A673 (cell line): ENCODE measurements at places on chromosomes 12 and 14. TPM values are rescaled to one million over a fixed set of nuclear protein-coding genes. Genes with fewer than 3 reads are reported as not detected.

GRCh38 chr12:107441665-107442300 is 243.8 kb upstream of the PWP1 start:
- H3K27ac ChIP-seq = peak overlapping the region; percentile 75
- peak; percentile 70 for DNase-seq
- H3K27me3 ChIP-seq = no peaks in the 10 kb centered on the region
- H3K4me3 ChIP-seq = peak overlapping the region; percentile 20
- H3K36me3 ChIP-seq = no peaks in the 10 kb centered on the region

DNA sequence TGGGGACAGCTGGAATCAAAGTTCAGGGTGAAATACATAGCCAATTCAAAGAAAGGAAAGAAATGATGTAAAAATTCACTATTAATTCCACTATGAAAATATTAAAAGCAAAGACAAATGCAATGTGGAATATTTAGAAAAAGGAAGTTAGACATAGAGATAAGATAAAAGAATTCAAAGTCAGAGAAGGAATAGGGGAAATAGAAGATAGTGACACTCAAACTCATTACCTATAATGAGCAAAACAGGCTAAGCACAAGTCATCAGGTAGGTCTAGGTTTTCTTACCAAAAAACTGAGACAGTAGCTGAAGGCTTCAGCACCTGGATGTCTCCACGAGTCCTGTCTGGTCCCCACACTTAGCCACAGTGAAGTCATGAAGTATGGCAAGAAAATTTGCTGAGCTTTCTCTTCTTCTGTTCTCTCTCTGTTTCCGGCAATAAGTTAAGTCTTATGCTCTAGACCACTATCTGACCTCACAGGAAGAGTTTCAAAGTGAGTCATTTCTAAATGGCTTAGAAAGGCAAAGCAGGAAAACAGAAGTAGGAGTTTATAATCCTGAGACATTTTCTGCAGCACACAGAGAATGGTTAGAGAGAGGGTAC is at the start of gene C3AR1:
C3AR1 (minus strand) TSS at position 369 of the 604 bp plus-strand sequence. CDS start 6,174 bp downstream, outside the sequence.
- peak within 1 kb of the TSS; percentile 15 for H3K27ac ChIP-seq
- no peaks in the 10 kb centered on the region for H3K36me3 ChIP-seq
- DNase-seq = peak; percentile 74
- no peak within 1 kb of the TSS for H3K4me3 ChIP-seq
- H3K4me1 ChIP-seq = no peaks in the 10 kb centered on the region

Gene FRMD6
- total RNA-seq = 22.0 and 27.6 TPM in 2 replicates

Gene NRIP2
- total RNA-seq = 0.28 and 0.39 TPM in 2 replicates

- H3K36me3 ChIP-seq = no peaks in the 10 kb centered on the region
- H3K27me3 ChIP-seq = no peaks in the 10 kb centered on the region
- H3K27ac ChIP-seq = peak overlapping the region; percentile 30
- H3K4me3 ChIP-seq = no peak overlapping the region
- peak; percentile 62 for DNase-seq
Measured at GRCh38 chr12:54700301-54700700, 52.1 kb upstream of the DCD start.

DNA sequence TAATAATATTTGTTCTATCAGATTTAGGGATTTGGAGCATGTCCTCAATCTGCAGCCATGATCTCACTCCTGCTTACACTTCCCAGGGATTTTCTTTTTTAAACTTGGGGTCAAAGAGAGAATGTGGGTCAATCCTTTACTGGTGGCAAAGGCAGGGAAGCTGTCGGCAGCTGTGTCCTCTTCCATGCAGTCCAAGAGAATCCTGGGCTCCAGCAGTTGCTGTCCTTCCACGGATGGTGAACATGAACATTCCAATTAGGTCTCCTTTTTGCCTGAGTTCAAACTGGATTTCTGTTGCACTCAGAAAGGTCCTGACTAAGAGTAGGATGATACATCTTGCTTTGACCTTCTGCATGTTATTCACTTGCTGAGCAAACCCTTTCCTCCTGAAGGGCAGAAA is 73.9 kb downstream of the ARL6IP4 start:
- H3K36me3 ChIP-seq = no peaks in the 10 kb centered on the region
- H3K4me3 ChIP-seq = no peak overlapping the region
- no peaks in the 10 kb centered on the region for H3K27me3 ChIP-seq
- DNase-seq = no peak

DNA sequence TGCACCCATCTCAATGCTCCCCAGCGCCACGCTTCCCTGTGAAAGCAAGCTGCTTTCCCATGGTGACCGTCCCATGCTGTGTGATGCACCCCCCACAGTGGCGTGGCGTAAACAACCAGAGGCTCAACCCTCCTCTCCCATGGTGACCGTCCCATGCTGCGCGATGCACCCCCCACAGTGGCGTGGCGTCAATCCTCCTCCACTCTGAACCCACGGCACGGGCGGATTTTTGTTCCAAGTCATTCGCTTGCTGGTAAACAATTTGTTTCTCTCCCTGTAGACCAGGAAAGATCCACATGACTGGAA is 8.9 kb downstream of the STX2 start:
- H3K4me1 ChIP-seq = no peaks in the 10 kb centered on the region
- H3K36me3 ChIP-seq = peaks cover 7% of the 10 kb centered on the region
- DNase-seq = no peak
- no peak overlapping the region for H3K4me3 ChIP-seq
- H3K27me3 ChIP-seq = no peaks in the 10 kb centered on the region

- no peaks in the 10 kb centered on the region for H3K36me3 ChIP-seq
- H3K4me1 ChIP-seq = peaks cover 11% of the 10 kb centered on the region
- H3K4me3 ChIP-seq = no peak overlapping the region
- H3K27me3 ChIP-seq = peaks cover 76% of the 10 kb centered on the region
- no peak for DNase-seq
- no peak overlapping the region for H3K27ac ChIP-seq
Measured at GRCh38 chr14:70190156-70190555, 1.4 kb upstream of the SLC8A3 start.

GRCh38 chr12:112381406-112381882 is 787 bp downstream of the HECTD4 start:
- DNase-seq = peak; percentile 34
- peak overlapping the region; percentile 84 for H3K27ac ChIP-seq
- H3K4me3 ChIP-seq = peak overlapping the region; percentile 98
- peaks cover 6% of the 10 kb centered on the region for H3K4me1 ChIP-seq
- H3K36me3 ChIP-seq = no peaks in the 10 kb centered on the region

- no peaks in the 10 kb centered on the region for H3K4me1 ChIP-seq
- H3K27me3 ChIP-seq = peaks cover 9% of the 10 kb centered on the region
- no peak overlapping the region for H3K4me3 ChIP-seq
- no peak for DNase-seq
- H3K36me3 ChIP-seq = no peaks in the 10 kb centered on the region
Measured at GRCh38 chr12:94277426-94278000, 129.1 kb downstream of the PLXNC1 start.

Gene PLEKHH1
- 8.9 and 13.7 TPM in 2 replicates for total RNA-seq

DNA sequence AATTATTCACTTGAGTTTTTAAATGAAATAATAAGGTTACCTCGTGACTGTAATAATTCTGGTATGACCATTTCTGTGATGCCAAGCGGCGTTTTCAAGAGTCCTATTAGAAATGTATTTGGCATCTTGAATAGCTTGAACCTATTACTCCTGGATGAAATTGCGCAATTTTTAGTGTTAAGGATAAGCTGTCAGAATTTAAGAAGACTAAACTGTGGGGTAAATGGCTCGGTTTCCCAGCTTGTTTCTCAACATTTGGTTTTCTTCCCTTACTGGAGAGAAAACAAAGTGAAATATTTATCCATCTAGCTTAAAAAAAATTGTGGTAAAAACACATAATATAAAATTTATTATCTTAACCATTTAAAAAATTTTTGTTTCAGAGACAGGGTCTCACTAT is 26.8 kb downstream of the PCNX1 start:
- no peaks in the 10 kb centered on the region for H3K27me3 ChIP-seq
- H3K36me3 ChIP-seq = no peaks in the 10 kb centered on the region
- DNase-seq = no peak
- H3K4me1 ChIP-seq = peaks cover 23% of the 10 kb centered on the region
- no peak overlapping the region for H3K4me3 ChIP-seq
- no peak overlapping the region for H3K27ac ChIP-seq

DNA sequence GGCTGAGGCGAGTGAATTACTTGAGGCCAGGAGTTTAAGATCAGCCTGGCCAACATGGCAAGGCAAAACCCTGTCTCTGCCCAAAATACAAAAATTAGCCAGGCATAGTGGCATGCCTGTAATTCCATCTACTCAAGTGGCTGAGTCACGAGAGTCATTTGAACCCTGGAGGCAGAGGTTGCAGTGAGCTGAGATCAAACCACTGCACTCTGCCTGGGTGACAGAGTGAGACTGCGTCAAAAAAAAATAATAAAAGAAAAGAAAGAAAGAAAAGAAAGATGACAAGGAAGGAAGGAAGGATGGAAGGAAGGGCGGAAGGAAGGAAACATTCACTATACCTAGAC is 159.6 kb upstream of the CNOT2 start:
- H3K4me3 ChIP-seq = no peak overlapping the region
- H3K36me3 ChIP-seq = no peaks in the 10 kb centered on the region
- no peak for DNase-seq
- no peak overlapping the region for H3K27ac ChIP-seq

Gene GPR162
- total RNA-seq = 18.3 and 23.2 TPM in 2 replicates
